ENCODE measurements at places on chromosomes 11 and 22.

DNA sequence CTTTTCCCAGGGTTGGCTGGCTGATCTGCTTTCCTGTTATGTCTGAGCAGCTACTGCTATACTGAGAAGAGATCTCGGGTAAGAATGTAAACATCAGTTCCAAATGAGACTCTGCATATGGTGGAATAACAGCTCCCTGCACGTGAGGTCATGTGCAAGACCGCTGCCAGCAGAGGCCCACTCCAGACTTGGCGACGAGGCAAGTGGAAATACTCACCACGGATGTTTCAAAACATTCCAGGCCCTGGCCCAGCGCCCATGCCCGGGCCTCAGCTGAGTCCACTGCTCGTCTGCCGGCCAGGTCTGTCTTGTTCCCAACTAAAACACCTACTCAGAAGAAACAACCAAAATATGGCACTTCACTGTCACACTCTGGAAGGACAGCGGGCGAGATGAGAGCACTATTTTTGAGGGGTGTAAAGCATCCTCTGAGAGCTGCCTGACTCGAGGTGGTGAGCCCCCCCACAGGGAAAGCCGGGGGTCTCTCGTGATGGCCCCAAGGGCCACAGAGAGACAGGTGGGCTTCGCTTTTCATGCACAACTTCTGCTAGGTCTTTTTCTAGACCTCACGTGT lies 13.1 kb downstream of the IFT27 start:
- DNase-seq, result no peak

GRCh38 chr22:42655693-42656092 lies 6.5 kb upstream of the CYB5R3 start:
- DNase-seq, result peak; percentile 40

DNA sequence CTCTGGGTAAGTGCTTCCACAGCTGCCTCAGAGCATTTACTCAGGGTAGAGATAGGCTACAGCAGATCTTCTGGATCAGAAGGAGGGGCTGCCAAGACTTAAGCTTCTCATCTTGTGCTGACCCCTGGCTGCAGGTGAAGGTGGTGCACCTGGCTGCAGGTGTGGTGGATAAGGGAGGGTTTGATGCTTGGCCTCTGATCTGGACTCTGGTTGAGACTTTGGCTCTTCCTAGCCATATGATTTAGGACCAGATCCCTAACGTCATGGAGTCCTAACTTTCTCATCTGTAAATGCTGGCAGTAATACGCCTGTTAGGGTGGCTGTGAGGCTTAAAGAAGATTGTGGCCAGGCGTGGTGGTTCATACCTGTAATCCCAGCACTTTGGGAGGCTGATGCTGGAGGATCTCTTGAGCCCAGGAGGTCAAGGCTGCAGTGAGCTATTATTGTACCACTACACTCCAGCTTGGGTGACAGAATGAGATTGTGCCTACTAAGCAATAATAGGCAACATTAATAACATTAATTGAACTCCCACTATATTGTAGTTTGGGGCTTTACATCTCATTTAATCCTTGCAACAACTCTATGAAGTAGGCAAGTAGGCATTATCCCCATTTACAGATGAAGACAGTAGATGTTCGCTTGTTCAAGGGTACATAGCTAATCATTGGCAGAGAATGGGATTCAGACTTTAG lies 10.7 kb downstream of the DTX4 start:
- DNase-seq, result no peak

DNA sequence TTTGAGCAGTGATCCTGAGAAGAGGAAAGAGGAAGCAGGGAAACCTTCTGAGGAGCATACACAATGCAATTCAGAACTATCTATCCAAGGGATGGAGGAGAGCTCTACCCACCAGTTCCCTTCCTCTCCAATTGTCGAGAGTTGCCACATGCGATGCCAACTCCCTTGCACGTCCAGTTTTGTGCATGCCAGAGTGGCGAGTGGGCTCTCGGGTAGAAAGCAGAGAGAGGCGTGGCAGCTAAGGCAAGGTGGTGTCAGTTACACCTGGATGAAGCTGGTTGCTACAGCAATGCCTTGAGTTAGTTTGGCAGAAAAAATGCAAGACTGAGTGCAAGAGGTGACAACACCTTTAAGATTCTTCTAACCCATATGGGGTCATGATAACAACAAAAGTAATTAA lies 420.4 kb upstream of the CCDC90B start:
- DNase-seq, result no peak

- peak; percentile 14 for DNase-seq
Measured at GRCh38 chr11:70415642-70416395, 17.5 kb downstream of the CTTN start.

GRCh38 chr11:112085822-112086421 lies 634 bp downstream of the TIMM8B start:
- DNase-seq, result no peak

GRCh38 chr11:35990170-35990569 lies 46.3 kb downstream of the LDLRAD3 start:
- DNase-seq, result no peak

DNA sequence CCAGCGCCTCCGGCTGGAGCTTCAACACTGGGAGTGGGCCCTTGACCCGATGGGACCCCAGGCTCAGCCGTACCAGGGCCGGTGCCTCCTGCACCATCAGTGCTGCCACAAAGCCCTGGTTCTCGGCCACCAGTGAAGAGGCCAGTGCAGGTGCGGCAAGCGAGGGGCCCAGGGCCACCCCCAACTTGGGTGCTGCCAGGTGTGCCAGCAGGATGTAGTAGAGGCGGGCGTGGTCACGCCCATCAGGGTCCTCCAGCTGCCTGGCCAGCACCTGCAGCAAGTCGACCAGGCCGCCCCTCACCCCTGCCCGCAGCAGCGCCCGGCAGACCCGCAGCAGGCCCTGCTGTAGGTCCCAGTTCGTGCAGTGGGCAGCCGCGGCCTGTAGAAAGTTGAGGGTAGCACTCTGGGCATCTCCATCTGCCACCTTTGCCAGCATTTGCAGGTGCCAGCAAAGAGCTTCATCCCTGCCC lies 2.3 kb downstream of the AP5B1 start:
- DNase-seq, result no peak

- no peak for DNase-seq
Measured at GRCh38 chr11:63608353-63609345, 5.6 kb downstream of the PLAAT3 start.

DNA sequence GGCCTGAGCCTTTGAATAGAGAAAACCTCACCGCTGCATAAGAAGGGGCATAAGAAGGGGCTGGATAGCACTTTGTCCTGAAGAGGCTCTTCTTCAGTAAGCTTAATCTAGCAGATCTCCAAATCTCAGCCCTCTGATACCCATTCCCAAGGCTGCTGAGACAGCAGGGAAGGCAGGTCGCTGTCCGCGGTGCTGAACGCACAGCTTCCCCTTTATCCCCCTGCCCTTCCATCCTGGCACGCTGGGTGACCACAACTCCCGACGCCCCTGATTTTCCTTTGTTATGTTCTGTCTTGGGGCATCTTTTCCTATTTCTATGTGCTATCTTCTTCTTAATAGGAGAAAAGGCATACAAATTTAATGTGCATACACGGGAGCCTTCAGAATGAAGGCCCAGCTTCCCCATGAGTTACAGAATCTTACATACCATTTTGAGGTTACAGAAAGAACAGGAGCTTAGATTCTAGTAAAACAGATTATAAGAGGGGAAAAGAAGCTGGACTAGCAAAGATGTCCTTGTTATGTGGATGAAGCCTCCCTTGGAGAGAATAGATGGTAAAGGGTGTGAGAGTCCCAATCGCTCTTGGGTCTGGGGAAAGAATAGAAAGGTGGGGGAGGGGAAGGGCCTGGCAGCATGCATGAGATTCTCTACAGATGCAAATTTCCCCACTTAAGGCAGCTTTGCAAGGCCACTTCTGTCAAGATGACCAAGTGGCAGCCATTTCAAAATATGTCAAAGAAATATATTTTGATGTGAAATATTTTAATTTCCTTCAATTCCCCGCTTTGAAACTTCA lies 5.7 kb upstream of the SULT4A1 start:
- DNase-seq, result peak; percentile 92

DNA sequence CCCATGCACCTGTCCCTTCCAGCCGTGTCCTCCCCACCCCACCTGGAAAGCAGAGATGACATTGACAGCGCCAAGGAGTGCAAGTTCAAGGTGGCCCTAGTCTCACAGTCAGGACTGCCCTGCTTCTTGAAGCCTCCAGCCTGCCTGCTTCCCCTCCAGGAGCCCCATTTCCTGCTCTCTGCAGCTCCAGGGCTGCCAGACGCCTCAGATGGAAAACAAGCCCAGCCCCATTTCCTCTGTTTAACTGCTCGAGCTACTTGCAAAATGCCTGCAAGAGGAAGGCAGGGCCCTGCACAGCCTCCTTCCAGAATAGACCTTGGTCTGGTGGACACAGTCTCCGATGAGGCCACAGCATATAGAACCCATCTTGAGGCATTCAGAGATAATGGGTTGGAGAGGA lies 5.0 kb upstream of the DGKZ start:
- DNase-seq, result peak; percentile 29

DNA sequence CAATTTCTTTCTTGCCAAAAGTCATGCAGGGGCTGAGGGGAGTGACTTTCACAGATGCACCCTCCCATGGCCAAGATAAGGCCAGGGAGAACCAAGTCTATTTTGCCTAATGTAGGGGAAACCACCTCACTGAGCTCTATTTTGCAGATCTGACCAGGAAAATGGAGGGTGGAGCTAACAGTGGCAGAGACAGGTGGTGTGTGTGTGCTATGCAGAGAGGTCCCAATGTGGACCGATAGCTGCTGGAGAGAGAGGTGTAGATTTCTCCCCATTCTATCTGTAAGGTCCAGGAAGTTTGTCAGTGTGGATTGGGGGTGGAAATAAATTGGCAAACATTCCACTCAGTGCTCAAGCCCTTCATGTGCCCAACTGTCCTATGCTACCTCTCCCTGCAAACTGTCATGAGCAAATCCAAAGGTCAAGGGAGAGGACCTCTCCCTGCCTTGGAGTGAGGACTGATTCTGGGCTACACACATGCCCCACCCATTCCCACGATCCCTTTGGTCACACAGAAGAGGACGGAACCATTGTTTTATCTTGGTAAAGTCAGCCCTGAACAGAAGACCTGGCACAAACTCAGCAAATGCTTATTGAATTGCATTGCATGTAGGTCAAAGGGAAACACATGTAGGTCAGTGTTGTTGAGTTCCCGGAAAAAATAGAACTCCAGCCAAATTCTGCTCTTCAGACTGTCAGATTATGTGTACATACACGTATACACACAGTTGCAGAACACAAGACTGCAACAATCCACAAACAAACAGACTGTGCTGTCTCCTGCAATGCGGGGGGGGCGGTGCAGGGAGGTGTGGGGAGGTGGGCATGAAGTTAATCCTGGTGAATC lies 65.9 kb downstream of the C11orf58 start:
- DNase-seq, result no peak

GRCh38 chr22:35205961-35206360 lies 51.3 kb upstream of the HMGXB4 start:
- peak; percentile 47 for DNase-seq

GRCh38 chr22:22883090-22883727 lies 4.4 kb upstream of the IGLL5 start:
- no peak for DNase-seq

DNA sequence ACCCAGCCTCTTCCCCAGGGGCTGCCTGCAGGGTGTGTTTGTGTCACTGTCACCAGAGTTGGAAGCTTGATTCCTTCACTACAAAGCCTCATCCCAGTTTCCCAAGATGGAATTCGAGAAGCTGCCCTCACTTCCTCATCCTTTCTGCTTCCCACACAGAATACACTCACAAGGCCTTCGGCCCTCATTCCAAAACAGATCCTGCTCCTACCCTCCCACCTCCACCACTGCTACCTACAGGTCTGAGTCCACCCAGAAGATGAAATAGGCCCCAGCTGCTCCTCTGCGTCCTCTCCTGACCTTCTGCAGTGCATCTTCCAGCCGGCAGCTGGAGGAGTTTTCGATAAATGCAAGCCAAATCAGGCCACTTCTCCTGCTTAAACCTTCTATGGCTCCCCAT lies 6.8 kb upstream of the WNT7B start:
- DNase-seq, result no peak

GRCh38 chr11:97722065-97722464 lies 1298.7 kb upstream of the CNTN5 start:
- DNase-seq, result no peak

- no peak for DNase-seq
Measured at GRCh38 chr22:39553429-39553828, 17.1 kb upstream of the CACNA1I start.

GRCh38 chr11:46114378-46114777 lies 6.9 kb downstream of the PHF21A start:
- no peak for DNase-seq

DNA sequence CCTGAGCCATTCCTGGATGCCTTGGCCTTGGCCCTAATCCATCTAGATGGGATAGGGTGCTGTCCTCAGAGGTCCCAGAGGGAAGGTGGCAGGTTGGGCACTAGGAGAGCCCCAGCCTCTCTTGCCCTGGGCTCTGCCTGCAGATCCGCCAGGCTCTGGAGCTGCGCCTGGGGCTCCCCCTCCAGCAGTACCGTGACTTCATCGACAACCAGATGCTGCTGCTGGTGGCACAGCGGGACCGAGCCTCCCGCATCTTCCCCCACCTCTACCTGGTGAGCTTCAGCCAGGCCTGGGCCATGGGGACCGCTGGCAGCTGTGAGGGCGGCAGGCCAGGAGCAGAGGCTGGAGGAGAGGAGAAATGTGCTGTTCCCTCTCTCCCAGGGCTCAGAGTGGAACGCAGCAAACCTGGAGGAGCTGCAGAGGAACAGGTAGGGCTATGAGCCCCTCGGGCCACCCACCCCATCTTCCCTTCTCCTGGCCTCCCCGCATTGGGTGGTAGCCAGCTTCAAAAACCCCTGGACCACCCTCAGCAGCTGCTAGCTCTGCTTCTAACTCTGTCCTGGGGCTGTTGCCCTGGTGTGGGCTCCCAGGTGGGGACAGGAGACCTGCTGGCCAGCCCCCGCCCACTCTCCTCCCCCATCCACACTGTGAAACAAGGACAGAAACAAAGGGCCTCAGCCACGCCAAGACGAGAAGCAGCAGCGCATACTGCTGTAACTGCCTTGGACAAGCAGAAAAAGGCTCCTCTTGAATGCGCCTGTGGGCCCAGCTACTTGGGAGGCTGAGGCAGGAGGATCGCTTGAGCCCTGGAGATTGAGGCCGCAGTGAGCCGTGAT lies 4.9 kb downstream of the SSH3 start:
- DNase-seq, result no peak

- peak; percentile 60 for DNase-seq
Measured at GRCh38 chr11:108592591-108593213, 866 bp downstream of the EXPH5 start.

GRCh38 chr11:23727794-23728193 lies 769.1 kb upstream of the LUZP2 start:
- peak; percentile 16 for DNase-seq

DNA sequence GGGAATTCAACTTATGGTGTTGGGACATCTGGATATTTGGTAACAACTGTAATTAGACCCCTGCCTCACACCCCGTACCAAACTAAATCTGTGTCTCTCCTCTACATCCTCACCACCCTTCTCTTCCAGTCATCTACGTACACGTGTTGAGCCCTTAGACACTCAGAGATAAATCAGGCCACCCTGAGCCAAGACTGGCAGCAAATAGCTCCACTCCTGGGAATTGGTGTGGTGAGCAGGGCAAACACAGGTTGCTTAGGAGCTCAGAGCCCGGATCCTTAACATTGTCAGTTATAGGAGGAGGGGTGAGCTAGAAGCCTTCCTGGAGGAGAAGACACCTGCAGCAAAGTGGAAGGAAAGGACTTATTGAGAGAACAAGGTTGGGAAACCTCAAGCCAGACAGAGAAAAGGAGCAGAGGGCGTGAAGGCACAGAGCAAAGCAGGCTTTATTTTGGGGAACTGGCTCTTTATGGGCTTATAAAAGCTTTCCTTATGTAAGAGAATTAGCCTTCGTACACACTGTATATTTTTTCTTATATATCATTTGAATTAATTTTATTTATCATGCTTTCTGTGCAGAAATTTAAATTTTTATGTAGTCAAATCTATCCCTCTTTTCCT lies 36.9 kb upstream of the KLHL35 start:
- no peak for DNase-seq

- no peak for DNase-seq
Measured at GRCh38 chr11:121723246-121723741, 270.5 kb upstream of the SORL1-AS1 start.
